ENCODE measurements at places on chromosomes 3 and 15. TPM values are rescaled to one million over a fixed set of nuclear protein-coding genes. Genes with fewer than 3 reads are reported as not detected.
A peak's percentile ranks its signal among the peaks of the same experiment; 100 is the strongest.

RGMA gene
- total RNA-seq, result not detected

CCDC39 gene
- total RNA-seq, result not detected

FBXW12 gene
- total RNA-seq, result not detected

PLA2G4B gene
- 34.6 TPM for total RNA-seq

ADGRG7 gene
- not detected for total RNA-seq

DOCK3 gene
- total RNA-seq, result 1.1 TPM

- no peak overlapping the region for H3K27ac ChIP-seq
- H3K36me3 ChIP-seq, result no peaks in the 10 kb centered on the region
- H3K4me3 ChIP-seq, result no peak overlapping the region
- no peaks in the 10 kb centered on the region for H3K27me3 ChIP-seq
- peak; percentile 25 for DNase-seq
These were observed 46.2 kb upstream of the PRTG start for GRCh38 chr15:55789066-55789660.

GRCh38 chr15:99631255-99631654 is 65.5 kb downstream of the MEF2A start:
- H3K36me3 ChIP-seq, result peaks cover 17% of the 10 kb centered on the region
- DNase-seq, result peak; percentile 10
- no peaks in the 10 kb centered on the region for H3K27me3 ChIP-seq
- no peak overlapping the region for H3K4me3 ChIP-seq
- no peaks in the 10 kb centered on the region for H3K4me1 ChIP-seq
- H3K27ac ChIP-seq, result no peak overlapping the region

DNA sequence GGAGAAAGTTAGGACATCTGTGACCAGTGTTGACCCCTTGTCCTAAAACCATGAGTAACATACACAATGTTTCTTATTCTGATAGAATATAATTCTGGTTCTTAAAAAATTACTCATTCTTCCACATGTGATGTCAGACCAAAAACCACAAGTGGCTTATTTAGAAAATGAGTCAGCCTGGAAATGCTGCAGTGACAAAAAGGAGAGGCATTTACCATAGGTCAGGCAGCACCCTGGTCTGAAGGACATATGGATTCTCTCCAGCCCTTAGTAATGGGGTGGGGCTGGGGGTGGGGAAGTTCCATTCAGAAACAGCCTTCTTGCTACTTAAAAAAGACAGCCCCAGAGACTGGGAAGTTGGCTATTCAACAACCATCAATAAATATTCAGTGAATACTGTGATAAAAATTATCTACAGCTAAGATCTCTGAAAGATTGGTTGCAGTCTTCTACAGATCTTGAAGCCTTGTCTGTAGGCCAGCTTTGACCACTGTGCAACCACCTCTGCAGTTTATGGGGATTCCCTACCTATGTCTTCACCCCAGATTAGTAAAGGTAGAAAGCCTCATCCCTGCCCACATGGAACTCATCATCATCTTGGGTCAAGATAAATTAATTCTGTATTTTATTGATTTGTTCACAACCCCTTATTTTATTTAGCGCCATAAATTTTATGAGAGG is 34.9 kb upstream of the TIMP4 start:
- no peak for DNase-seq
- H3K27me3 ChIP-seq, result no peaks in the 10 kb centered on the region
- H3K27ac ChIP-seq, result no peak overlapping the region
- peaks cover 4% of the 10 kb centered on the region for H3K4me1 ChIP-seq
- no peak overlapping the region for H3K4me3 ChIP-seq

GRCh38 chr15:49650676-49651075 is 29.8 kb downstream of the DTWD1 start:
- no peak overlapping the region for H3K27ac ChIP-seq
- H3K36me3 ChIP-seq, result no peaks in the 10 kb centered on the region
- H3K4me1 ChIP-seq, result no peaks in the 10 kb centered on the region
- no peak overlapping the region for H3K4me3 ChIP-seq

GRCh38 chr15:45026651-45027190 is 3.7 kb downstream of the SORD start:
- H3K4me3 ChIP-seq, result no peak overlapping the region
- no peaks in the 10 kb centered on the region for H3K36me3 ChIP-seq
- no peak for DNase-seq
- H3K4me1 ChIP-seq, result peaks cover 18% of the 10 kb centered on the region
- no peak overlapping the region for H3K27ac ChIP-seq

DNA sequence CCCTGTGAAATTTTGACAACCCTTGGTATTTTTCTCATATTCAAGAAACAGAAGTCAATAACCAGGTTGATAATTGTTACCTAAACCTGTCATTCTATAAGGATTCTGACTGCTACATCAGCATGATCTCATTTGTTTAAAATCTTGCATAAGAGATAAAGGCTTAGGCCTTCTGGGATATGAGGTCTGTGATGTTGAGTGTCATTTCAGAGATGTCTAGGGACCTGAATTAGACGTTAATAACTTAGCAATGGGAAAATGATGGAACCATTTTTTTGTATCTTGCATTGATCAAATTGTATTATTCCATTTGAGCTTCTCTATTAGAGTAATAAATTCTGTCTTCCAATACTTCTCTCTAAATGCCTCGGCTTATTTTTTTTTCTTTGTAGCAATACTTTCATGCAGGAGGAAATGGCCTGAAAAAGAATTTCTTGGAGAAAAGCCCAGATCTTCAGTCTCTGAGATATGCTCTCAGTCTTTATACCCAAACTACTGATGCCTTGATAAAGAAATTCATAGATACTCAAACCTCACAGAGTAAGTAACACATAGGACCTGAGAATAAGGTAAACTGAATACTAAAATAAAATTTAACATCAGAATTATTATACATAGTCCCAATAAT is 589.3 kb downstream of the UNC13C start:
- no peaks in the 10 kb centered on the region for H3K27me3 ChIP-seq
- no peak overlapping the region for H3K27ac ChIP-seq
- no peak overlapping the region for H3K4me3 ChIP-seq
- H3K36me3 ChIP-seq, result no peaks in the 10 kb centered on the region
- no peaks in the 10 kb centered on the region for H3K4me1 ChIP-seq
- no peak for DNase-seq

DNA sequence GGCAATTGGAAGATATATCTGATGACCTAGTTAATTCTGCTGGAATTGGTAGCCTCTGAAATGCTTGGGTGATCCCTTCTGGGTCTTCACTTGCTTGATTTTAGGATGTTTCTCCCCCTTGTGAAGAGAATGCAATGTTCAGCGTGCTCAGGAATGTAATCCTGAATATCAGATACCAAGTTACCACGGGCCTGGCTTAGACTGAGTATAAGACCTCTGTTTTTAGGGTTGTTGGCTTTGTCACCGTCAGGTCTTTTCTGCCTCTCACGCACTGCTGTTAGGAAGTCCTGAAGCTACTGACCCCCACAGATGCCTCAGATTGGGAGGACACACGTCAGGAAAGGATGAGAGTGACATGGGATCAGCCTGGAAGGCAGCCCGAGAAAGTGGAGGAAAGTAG is 198.5 kb downstream of the CDIN1 start:
- no peaks in the 10 kb centered on the region for H3K36me3 ChIP-seq
- no peaks in the 10 kb centered on the region for H3K27me3 ChIP-seq
- DNase-seq, result no peak
- H3K4me1 ChIP-seq, result no peaks in the 10 kb centered on the region
- no peak overlapping the region for H3K4me3 ChIP-seq

DNA sequence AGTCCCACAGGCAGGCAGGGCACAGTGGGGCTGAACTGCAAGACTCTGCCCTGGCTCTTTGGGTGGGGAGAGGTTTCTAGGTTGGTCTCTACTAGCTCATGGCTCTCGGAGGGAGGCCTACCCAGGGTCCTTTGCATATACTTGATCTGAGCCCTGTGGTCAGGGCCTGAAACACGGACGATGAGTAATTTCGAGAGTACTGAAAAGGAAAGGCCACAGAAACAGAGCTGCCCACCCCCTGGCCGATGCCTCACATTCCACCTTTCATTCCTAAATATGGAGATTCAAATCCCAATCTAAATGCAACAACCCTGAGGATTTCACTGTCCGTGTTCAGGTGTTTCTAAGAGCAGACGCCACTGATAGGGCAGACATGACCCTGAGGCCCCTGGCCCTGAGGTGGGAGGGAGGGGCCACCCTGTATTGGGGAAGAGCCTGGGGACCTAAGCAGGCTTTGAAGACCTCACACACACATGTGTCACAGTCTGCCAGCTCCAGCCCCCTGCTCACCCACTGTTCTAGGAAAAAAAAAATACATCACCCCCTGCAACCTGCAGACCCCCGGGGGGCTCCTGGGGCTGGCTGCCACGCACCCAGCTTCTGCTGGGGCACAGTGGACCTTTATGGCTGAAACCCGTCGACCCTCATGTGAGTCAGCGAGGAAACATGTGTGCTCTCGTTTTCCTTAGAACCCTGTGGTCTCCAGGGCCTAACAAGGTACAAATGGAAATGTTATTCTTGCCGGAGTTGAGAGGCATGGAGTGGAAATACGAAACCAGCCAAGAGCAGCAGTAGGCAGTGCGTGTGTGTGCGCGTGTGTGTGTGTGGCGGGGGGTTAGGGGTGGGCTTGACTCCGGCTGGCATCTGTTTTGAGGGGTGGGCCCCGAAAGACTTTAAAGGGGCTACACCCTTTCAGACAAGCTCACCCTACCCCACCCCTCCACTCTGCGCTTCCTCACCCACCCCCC is 112.7 kb downstream of the CHSY1 start:
- H3K4me3 ChIP-seq, result no peak overlapping the region
- H3K27me3 ChIP-seq, result no peaks in the 10 kb centered on the region
- peaks cover 17% of the 10 kb centered on the region for H3K4me1 ChIP-seq
- no peaks in the 10 kb centered on the region for H3K36me3 ChIP-seq
- no peak for DNase-seq
- no peak overlapping the region for H3K27ac ChIP-seq

- H3K27ac ChIP-seq, result no peak overlapping the region
- H3K4me3 ChIP-seq, result no peak overlapping the region
- H3K4me1 ChIP-seq, result peaks cover 28% of the 10 kb centered on the region
- H3K36me3 ChIP-seq, result no peaks in the 10 kb centered on the region
- H3K27me3 ChIP-seq, result no peaks in the 10 kb centered on the region
These were observed 25.3 kb downstream of the LPP start for GRCh38 chr3:188179006-188179966.

DNA sequence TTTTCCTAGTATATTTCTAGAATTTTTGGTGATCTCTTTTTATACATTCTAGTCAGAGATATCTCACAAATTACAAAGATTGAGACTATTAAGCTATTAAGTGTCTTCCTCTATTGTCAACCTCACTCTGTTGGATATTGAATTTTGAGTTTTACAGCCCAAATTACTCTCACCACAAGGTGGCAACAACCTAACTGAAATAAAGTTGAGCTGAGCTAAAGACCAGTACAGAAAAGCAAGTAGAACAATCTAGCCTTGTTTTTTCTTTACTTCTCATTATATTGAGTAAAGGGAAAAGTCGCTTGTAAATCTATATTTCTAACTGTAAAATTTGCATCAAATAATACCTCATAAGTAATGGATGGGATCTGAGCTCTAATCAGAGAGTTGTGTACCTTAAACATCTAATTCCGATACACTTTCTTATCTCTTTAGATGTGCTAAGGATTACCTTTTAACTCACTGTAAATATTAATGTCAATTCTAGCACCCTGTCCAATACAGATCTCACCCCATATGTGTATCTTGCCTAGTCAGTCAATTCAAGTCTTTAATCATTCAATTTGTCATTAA is 13.6 kb upstream of the COMMD2 start:
- peaks cover 6% of the 10 kb centered on the region for H3K27me3 ChIP-seq
- H3K36me3 ChIP-seq, result no peaks in the 10 kb centered on the region
- H3K27ac ChIP-seq, result no peak overlapping the region

GRCh38 chr15:49769225-49769624 is 148.4 kb downstream of the DTWD1 start:
- H3K4me3 ChIP-seq, result no peak overlapping the region
- H3K27ac ChIP-seq, result no peak overlapping the region
- no peaks in the 10 kb centered on the region for H3K27me3 ChIP-seq
- no peaks in the 10 kb centered on the region for H3K36me3 ChIP-seq
- DNase-seq, result no peak

- DNase-seq, result peak; percentile 28
- H3K27me3 ChIP-seq, result no peaks in the 10 kb centered on the region
- H3K36me3 ChIP-seq, result no peaks in the 10 kb centered on the region
These were observed 21.6 kb downstream of the SPTSSB start for GRCh38 chr3:161349529-161350312.

- no peak overlapping the region for H3K27ac ChIP-seq
- no peaks in the 10 kb centered on the region for H3K4me1 ChIP-seq
- no peak for DNase-seq
- H3K36me3 ChIP-seq, result no peaks in the 10 kb centered on the region
- no peak overlapping the region for H3K4me3 ChIP-seq
- peaks cover 2% of the 10 kb centered on the region for H3K27me3 ChIP-seq
These were observed 102.2 kb downstream of the PTPRG start for GRCh38 chr3:61663356-61664104.

DNA sequence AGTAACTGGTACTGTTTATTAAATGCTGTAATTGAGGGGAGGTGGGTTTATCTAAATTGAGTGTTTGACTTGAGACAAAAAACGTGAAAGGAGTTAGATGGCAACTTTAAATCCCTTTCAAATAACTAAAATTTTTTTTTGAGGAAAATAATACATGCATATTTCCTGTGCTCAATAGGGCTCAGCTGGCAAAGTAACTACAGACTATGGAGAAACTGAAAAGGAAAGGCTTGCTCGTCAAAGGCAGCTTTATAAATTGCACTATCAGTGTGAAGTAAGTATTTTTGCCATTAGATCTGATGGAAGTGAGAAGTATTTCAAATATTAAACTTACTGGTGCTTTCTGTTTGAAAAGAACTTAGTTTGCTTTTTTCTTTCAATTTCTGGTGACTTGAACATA is 72.2 kb downstream of the DZIP3 start:
- H3K27ac ChIP-seq, result no peak overlapping the region
- H3K27me3 ChIP-seq, result no peaks in the 10 kb centered on the region
- no peak overlapping the region for H3K4me3 ChIP-seq
- no peak for DNase-seq
- H3K36me3 ChIP-seq, result no peaks in the 10 kb centered on the region

Measured in CD4-positive, alpha-beta T cell (primary cell).